Anterior cingulate cortex (tissue), 58 donors: ENCODE measurements at places on chromosomes 13 and 19.
A peak's percentile ranks its signal among the peaks of the same experiment; 100 is the strongest.

DNA sequence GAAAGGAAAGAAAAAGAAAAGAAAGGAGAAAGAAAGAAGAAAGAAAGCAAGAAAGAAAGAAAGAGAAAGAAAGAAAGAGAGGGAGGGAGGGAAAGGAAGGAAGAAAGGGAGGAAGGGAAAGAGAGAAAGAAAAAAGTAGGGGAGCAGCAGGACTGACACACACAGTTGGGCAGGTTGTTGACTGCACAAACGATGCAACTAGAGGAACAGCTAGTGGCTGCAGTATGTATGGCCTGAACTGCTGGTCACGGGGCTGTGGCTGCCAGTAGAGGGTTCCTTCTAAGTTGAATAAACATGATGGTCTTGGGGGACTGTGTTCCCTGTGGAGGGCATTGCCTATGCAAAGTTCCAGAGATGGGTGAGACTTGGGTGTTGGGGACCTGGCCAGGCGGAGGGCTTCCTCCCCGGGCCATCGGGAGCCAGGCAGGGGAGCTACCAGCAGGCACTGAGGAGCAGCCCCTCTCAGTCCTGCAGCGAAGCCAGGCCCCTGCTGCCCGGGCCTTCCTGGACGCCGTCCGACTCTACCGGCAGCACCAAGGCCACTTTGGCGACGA is 16.7 kb upstream of the COLGALT1 start:
- DNase-seq: no peak

GRCh38 chr13:29888306-29888705 is 37.9 kb upstream of the UBL3 start:
- DNase-seq: no peak

DNA sequence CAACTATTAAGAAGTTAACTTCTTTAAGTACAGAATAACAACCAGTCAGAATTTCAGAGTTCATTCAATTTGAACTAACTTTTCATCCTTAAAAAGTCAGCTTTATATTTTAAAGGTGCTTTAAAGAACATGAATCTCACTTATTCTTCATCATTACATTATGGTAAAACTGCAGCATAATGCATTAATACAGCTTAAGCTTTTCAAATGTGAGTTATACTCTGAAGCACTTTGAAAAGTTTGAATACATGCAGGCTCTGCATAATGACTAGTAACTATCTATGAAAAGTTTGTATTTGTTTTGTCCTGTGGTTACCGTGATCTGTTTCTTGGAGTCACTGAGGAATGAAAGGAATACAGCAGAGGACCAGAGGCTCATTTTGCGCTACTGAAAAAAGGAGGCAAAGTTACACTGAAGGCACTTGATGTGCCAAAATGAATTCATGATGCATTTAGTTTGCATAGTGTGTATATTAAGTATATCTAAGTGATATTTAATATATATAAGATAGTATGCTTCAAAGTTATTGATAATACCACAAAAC is 4.1 kb downstream of the PCDH17 start:
- no peak for DNase-seq

DNA sequence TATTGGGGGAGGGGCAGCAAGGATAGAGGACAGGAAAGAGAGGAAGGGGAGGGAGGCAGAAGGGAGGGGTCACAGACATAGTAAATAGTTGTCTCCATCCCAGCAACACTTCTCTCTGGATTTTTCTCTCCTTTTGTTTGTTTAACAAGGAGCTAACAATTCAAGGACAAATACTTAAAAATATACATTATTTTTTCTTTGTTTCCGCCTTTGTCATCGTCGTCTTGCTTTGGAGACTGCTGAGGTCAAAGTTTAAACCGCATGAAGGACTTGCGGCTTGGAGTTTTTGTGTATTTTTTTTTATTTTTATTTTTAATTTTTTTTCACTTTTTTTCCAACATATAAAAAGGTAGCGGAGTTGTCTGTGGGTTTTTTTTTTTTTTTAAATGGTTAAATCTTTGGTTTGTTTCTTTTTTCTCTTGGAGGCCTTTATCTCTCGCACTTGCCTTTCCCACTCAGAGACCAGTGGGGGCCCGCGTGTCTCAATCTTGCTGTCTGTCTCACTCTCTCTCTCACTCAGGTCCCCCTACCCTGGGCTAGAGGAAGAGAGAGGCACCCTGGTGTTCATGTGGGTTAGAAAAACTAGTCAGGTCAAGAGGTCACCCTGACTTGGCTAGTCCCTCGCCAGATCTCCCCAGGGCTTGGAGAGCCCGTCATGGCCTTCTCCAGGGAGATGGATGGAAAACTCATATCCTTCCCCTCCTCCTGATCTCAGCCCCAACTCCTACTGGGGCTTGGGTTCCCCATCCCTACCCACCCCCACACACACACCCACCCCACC is 11.0 kb downstream of the ZNF574 start:
- DNase-seq: no peak

DNA sequence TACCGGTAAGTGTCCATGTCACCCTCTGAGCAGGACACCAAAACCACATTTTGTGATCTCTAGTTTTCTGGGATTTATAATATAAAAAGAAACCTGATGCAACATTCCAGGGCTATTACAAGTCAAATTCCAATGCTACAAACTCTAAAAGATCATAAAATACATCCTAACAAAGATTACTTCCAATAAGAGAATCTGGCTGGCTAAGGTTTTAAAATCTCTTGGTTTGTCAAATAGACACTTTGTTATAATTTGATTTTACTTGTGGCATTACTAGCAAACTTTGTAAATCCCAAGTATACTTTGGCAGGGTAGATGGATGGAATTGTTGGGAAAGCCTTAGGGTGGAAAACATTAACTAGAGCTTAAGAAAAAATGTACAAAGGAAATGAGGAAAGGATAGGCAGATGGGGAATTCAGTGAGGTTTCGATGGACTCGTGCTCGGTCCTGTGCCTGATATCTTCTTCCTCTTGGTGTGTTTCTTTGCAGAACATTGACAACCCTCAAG is 74.0 kb upstream of the POMP start:
- no peak for DNase-seq

GRCh38 chr19:36108684-36109083 is 2.3 kb upstream of the OVOL3 start:
- DNase-seq: no peak

- no peak for DNase-seq
Observed at GRCh38 chr19:48632692-48633147, 4.5 kb downstream of the DBP start.

- DNase-seq: no peak
Observed at GRCh38 chr19:58248886-58249285, 20.2 kb downstream of the ZNF544 start.

- DNase-seq: no peak
Observed at GRCh38 chr19:31260171-31260933, 88.9 kb downstream of the TSHZ3 start.

GRCh38 chr19:37914908-37915307 is 7.9 kb downstream of the SIPA1L3 start:
- DNase-seq: no peak

GRCh38 chr19:35059799-35060091 is 18.2 kb downstream of the HPN start:
- DNase-seq: no peak

- peak; percentile 52 for DNase-seq
Observed at GRCh38 chr19:7292950-7293761, 1.1 kb downstream of the INSR start.

DNA sequence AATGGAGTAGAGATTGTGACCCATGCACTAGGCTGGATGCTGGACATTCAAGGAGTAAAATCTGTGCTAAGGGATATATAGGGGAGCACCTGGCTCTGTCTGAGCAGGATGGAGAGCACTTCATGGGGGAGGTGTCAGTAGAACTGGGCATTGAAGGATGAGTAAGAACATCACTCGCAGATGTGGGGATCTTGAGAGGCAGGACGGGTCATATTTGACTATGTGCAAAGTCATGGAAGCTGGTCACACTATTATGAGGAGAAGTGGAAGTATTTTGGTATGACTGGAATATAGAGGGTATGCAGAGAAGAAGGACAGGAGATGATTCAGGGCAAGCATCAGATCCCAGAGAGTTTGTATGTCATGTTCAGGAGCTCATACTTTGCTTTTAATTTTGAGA is 62.9 kb upstream of the PCDH8 start:
- DNase-seq: no peak

GRCh38 chr19:56973713-56974555 is 133.4 kb upstream of the PEG3 start:
- DNase-seq: peak; percentile 52

DNA sequence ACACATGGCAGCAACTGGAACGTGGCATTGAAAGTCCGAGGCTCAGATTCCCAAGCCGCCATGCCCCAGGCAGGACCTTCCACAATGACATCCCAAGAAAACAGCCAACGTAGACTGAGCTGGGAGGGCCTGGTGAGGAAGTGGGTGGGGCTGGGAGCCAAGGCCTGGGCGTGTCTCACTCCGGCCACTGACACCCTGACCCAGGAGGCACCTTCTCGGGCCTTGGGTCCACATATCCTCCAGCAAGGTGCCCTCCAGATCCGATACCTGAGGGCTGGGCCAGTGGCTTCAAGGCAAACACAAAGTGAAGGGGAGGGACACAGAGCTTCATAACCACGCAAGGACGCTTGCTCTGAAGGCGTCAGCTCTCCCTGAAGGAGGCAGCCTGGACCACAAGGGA is 43.0 kb downstream of the RAB20 start:
- DNase-seq: no peak

- DNase-seq: no peak
Observed at GRCh38 chr13:79481685-79482052, 714 bp downstream of the NDFIP2 start.

DNA sequence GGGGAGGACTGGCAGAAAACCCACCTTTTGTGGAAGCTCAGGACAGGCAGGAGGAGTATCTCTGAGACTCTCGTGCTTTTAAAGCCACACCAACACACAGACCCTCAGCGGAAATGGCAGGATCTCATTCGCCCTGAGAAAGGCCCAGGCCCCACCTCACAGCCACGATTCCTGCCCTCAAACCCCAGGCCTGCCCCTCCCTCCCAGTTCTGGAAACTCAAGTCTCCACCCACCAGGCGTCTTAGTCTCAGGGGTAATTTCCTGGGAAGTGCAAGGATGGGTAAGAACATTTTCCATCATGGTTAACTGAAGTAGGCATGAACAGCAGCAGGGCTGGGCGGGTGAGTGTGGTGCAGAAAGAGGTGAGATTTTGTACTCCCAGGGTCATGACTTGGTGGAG is 8.0 kb upstream of the PDE4C start:
- no peak for DNase-seq
